ENCODE measurements at places on chromosomes 2 and 18.

- DNase-seq: peak; percentile 10
Observed at GRCh38 chr2:100207411-100207885, 65.1 kb upstream of the AFF3 start.

DNA sequence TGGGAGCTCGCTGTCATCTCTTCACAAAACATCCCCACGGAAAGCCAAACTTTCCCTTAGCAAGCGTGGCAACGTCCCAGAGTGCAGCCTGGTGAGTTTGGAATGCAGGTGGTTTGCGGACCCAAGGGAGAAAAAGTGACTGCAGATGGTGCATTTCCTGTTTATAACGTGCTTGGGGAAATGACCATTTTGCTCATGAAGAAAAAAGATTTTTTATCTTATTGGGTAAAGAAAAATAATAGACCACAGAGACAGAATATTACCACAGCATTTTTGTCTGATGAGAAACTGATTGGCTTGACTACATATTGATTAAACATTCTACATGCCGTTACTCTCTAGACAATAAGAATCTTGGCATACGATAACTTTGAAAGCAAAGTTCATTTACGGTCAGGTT, 136.5 kb downstream of the COPS8 start:
- DNase-seq: no peak

- no peak for DNase-seq
Observed at GRCh38 chr2:44741507-44741906, 200.0 kb upstream of the SIX3 start.

- no peak for DNase-seq
Observed at GRCh38 chr2:231152800-231153557, 28.1 kb upstream of the HTR2B start.

DNA sequence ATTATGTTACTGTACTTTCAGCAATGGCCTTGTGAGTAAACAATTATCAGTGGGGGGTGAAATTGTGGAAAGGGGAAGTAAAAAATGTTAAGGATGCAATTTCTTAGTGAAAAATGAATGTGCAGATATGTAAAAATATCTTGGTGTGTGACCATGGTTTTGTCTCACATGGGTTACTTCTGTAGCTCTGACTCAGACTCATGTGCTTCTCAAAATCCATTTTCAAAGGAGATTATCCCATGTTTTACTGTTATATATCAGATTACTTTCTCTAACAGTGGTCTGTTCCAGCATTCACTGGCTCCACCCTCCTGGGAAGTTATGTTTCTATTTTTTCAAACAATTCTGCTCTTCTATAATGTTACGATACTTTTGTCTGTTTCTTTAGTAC, 298.2 kb upstream of the COL3A1 start:
- no peak for DNase-seq

DNA sequence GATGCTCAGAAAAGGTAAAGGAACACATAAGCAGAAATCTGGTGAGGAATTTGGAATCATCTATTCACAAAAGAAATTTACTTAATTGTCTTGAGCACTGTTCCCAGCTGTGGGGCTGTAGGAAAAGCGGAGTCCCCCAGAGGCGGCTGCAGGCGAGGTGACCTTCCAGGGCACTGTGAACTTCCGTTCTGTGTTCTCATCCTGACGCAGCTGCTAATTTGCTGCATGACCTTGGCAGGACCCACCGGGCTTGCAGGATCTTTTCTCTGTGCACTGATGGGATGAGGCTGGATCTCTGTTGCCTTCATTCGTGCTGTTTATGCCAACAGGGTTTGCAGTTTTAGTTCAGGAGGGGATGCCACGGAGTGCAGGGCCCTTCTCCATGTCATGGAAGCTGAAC, 301.9 kb upstream of the MYT1L start:
- DNase-seq: no peak

DNA sequence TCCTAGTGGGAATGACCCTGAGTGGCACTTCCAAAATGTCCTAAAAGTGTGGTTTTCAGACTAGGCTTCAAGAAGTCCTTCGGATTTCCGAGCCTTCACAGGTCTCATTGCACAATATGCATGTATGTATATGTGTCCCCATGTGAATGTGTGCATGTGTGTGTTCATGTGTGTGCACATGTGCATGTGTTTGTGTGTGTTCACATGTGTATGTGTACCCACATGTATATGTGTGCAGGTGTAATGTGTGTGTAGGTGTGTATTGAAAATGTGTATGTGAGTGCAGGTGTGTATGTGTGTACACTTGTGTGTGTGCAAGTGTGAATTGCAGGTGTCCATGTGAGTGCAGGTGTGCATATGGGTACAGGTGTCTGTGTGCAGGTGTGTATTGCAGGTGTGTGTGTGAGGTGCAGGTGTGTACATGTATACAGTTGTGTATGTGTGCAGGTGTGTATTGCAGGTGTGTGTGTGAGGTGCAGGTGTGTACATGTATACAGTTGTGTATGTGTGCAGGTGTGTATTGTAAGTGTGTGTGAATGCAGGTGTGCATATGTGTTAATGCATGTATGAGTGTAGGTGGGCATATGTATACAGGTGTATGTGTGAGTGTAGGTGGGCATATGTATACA, 124.4 kb upstream of the EPB41L3 start:
- DNase-seq: no peak

GRCh38 chr2:36820942-36821605, 124.6 kb downstream of the VIT start:
- DNase-seq: no peak

GRCh38 chr2:239832490-239833268, 192.5 kb downstream of the NDUFA10 start:
- peak; percentile 8 for DNase-seq

DNA sequence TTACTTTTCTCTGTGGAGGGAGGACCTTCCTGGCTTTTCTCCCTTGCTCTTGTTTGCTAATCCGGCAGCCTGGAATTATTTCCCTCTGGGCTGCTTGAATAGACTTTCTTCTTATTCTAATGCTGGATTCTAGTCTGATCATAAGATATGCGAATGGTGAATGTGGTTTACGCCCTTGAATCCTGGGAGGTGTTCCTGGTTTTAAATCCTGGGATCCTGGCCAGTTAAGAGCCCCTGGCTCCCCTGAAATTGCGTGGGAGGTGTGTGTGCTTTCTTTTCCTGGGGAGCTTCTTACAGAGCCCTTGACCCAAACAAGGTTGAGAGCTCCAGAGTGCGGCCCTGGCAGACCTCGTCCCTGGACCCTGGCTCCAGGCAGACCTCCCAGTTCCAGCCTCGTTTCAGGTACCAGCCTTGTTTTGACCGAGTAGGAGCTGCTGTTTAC, 2.8 kb downstream of the SH3BP4 start:
- DNase-seq: no peak

DNA sequence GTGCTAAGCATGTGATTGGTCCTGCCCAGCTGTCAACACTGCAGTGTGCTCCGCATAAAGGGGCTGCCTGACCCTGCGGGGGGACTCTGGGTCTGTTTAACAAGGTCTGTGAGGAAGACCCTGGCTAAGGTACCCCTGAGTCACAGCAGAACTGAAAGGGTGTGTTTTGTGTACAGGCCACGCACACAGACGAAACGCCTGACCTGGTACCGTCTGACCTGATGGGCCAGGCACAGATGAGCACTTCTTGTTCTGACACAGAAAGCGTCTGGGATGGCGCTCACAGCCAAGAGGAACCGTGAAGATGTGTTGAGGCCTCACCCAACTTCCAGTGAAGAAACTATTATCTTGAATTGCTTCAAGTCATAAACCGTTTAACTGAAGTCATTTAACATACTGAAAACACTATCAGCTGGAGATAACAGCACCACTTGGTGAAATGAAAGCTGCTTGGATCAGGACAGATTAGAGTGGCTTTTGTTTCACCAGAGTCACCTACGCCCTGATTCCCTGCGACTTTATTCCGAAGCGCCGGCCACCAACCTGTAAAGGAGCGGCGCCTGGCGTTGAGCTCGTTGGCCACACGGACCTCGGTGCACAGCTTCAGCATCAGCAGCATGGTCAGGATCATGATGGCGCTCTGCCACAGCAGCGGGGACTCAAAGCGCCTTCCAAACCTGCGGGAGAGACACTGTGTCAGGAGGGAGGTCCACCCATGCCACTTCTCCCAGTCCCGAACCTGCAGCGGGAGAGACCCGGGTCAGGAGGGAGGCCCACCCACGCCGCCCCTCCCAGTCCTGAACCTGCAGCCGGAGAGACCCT, 8.5 kb downstream of the SLC66A2 start:
- DNase-seq: no peak

DNA sequence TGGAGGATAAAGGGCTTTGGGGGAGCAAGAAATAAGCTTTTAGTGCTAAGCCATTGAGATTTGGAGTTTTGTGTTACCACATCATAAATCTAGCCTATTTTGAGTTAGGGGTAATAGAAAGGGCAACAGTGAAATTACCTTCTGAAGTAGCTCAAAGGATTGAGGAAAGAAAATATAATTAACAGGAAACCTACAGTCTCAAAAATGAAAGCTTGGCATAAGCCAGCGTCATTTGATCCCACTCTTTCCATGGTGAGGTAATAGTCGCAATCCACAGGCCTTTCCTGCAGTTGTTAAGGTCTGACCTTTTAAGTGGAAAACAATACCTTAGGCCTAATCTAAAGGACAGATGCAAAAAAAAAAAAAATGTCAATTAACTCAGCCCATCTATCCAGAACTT, 182.7 kb downstream of the UXS1 start:
- no peak for DNase-seq

- no peak for DNase-seq
Observed at GRCh38 chr2:180195847-180196246, 188.8 kb upstream of the CWC22 start.

GRCh38 chr2:66507673-66508201, 72.8 kb downstream of the MEIS1 start:
- DNase-seq: no peak

DNA sequence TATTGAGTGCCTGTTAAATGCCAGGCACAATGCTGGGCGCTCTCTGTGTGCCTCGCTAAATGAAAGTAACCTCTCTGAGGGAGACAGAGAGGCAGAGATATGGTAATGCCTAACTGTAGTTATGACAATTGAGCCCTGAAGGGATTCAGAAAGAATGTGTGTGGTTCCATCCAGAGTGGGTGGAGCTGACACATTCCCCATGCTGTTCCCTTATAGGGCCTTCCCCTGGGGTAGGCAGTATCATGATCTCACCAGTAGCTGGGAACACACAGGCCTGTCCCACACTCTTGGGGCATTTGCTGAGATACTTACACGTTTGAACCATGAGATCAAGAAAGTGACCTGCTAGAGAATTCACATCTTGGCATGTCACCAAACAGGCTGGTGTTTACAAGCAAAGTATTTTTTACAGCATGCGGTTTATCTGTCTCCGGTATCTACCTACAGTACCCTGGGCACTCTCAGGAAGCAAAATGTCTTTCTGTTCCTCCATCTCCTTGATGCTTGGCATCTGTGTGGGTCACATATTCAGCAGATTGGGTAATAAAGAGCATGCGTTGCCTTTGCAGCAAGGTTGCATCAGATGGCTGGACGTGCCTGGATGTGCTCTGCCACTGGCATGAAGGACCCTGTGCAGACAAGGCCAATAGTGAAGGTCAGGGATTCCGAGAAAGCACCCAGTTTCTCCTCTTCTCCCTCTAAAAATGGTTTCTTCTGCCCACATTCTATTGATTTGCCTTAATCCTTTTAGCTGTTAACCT, 9.4 kb downstream of the CTIF start:
- no peak for DNase-seq

GRCh38 chr18:61972389-61973264, 79.8 kb upstream of the RNF152 start:
- DNase-seq: no peak

DNA sequence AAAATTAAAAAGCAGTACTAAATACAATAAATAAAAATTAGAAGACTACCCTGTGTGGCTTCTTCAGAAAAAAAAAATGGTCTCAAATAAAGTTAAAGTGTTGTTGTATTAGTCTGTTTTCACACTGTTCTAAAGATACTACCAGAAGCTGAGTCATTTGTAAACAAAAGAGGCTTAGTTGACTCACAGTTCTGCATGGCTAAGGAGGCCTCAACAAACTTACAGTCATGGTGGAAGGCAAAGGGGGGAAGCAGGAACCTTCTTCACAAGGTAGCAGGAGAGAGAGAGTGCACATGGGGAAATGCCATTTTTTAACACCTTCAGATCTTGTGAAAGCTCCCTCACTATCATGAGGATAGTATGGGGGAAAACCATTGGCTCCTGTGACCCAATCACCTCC, 612.8 kb downstream of the RNF144A start:
- DNase-seq: no peak

DNA sequence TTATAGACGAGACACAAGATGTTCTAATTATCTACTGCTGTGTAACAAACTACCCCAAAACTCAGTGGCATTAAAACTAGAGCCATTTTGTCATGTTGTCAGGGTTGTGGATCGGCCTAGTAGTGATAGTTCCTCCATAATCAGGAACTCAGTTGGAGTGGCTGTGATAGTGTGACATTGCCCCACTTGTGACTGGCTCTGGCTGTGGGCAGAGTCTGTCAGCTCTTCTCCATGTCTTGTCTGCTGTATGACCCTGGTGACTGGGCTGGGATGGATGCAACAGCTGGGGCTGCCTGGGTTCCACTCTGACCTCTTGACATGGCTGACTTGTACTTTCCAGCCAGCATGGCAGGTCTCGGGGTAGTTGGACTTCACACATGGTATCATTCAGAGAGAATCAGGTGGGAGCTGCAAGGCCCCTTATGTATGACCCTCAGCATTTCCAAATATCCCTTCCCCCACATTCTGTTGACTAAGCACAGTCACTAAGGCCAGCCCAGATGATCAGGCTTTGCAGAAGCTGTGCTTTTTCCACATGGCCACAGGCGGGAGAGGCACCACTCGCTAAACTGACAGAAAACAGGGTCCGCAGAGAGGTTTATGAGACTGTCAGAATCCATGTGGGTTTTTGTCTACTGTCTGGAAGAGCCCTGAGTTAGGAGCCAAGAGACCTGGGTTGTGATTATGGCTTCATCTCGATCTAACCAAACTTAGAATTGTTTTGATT, 50.3 kb downstream of the SETBP1 start:
- no peak for DNase-seq

DNA sequence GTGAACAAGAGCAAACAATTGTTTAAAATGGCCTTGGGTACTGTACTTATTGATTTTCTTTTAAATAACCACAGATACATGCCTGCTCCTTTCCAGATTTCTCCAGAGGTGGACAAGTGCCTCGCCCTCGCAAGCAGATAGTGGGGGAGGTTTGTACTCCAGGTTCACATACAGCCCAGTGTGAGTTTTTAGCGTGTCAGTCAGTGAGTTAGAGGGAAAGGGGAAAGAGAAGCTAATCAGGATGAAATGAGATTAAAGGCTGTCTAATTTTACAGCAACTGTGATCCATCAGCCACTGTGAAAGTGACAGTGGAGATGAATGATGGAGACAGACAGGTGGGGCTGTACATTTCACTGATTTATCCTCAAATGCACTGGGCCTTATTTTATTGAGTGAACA, 74.7 kb downstream of the KLHL14 start:
- DNase-seq: no peak

DNA sequence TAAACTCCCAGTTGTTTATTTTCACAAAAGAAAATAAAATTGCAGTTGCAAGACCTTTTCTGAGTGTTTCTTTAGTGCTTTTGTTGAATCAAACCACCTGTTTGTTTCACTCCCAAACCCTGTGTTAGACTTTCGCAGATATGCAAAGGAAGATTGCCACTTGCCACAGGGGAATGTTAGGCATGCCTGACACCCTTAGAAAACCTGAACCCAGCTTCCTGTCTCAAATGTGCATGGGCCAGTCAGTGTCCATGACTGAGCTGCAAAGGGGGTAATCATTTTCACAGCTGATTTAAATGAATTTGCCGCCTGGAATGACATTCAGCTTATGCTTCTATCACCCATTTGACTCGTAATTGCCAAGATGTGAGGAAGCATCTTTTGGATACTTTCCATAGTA, 17.5 kb downstream of the TGOLN2 start:
- DNase-seq: no peak

GRCh38 chr2:165293440-165294420, 54.5 kb downstream of the SCN2A start:
- DNase-seq: peak; percentile 97

All from NCI-H1694 treated with DMSO at 0.1 percent for 48 hours (cell line).